ENCODE measurements at places on chromosomes 3 and 15.

DNA sequence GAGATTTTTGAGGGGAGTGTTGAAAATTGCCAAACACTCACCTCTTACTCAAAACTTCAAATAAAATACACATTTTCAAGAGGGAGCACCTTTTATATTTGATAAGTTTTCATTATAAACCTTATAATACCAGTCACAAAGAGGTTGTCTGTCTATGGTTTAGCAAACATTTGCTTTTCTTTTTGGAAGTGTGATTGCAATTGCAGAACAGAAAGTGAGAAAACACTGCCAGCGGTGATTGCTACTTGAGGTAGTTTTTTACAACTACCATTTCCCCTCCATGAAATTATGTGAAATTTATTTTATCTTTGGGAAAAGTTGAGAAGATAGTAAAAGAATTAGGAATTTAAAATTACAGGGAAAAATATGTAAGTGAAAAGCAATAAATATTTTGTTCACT lies 20.1 kb downstream of the DIPK2A start:
- DNase-seq = no peak

- peak; percentile 60 for DNase-seq
Observed at GRCh38 chr15:73873889-73874511, 636 bp downstream of the TBC1D21 start.

- DNase-seq = no peak
Observed at GRCh38 chr3:142028243-142028777, 121.0 kb downstream of the TFDP2 start.

DNA sequence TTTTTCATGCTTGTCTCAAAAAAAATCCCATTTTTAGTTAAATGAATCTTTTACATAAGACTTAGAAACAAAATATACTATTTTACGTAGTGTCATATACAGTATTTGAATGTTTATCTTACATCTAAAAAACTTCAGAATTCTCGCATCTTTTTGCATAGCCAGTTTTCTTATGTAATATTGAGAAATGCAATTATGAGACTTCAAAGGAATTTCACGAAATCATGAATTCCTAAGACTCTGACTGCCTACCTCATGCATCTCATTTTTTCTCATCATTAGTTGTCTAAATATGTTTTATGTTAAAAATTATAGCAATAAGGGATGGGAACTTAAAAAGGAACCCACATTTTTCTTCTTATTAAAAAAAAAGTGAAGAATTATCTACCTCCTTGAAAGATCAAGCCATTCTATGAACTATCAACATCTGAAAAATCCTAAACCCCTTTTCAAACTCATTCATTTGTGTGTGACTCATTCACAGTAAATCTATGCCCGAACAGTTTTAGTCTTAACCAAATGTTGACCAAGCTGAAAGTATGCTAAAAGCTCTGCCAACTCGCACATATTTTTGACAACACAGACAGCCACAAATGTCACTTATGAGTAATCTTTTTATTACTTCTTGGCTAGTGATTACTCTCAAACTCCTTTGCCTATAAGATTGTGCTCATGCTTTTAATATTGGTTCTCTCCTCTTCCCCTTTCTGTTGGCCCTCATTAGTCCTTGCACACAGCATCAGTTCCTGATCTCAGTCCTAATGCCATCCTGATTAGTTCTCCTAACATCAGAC lies 115.9 kb downstream of the DCLK3 start:
- no peak for DNase-seq
